Stimulated activated CD4-positive, alpha-beta T cell treated with anti-CD3 and anti-CD28 coated beads, TNF-alpha, amount 100 ng/mL, for 24 hours (primary cell): ENCODE measurements at places on chromosomes 16 and 17.

DNA sequence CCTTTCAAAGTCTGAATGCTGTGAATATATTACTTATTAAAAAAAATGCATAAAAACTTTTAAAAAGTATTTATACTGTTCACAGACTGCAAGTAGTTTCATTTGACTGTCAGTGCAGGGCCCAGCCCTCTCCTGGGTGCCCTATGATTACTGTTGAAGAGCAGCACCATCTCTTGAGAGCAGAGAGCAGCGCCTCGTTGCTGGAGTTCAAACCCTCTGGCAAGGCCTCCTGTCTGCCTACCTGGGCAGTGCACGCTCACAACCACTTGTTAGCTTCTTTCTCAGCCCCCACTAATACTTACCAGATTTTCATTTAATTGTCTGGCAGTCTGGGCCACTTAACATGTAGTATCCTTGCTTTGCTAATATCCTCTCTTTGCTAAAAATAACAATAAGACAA, 233.4 kb downstream of the PHKB start:
- no peak for DNase-seq

GRCh38 chr16:28607116-28607623, 2.7 kb downstream of the SULT1A1 start:
- no peak for DNase-seq

GRCh38 chr17:9206741-9207332, 185.5 kb downstream of the NTN1 start:
- DNase-seq, result no peak

DNA sequence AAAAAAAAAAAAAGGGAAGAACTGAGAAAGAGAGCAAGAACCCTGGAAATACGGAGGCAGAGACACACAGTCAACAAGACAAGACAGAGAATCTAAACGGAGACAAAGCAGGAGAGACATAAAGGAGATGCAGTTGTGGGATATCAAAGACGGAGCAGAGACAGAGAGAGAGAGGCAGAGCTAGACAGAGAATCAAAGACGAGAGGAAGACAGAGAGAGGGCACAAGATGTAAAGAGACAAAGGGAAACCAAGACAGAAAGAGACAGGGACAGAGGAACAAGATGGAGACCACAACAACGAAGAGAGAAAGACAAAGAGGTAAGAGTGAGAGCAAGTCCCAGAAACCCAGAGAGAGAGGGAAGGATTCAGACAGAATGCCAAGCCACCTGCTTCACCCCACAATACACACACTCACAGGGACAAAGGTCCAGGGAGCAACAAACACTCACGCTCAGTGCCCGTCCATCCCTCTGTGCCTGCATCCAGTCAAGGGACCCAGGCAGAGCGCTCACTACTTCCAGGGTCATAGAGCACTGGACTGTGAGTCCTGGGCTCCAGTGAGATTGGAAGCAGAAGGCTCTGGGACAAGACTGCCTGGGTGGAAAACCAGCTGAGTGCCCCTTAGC, 88.9 kb downstream of the C16orf78 start:
- no peak for DNase-seq

- no peak for DNase-seq
Measured at GRCh38 chr16:84246679-84247077, 6.9 kb upstream of the KCNG4 start.

DNA sequence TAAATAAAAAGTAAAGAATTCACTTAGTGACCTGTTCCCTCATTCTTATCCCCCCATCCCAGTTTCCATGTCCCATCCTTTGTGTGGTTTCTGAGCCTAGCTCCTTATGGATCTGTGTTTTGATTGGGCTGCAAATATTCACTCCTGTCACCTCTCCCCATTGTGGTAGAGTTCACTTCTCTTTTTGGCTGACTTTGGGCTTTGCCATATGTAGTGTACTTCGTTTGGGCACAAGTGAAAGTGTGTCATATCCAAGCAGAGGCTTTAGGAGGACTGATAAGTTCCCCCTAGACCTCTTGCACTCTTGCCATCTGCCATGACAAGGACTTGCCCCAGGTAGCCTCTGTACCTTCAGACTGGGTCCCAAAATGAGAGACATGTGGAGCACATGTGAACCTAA, 13.0 kb upstream of the DHRS7B start:
- DNase-seq, result no peak

DNA sequence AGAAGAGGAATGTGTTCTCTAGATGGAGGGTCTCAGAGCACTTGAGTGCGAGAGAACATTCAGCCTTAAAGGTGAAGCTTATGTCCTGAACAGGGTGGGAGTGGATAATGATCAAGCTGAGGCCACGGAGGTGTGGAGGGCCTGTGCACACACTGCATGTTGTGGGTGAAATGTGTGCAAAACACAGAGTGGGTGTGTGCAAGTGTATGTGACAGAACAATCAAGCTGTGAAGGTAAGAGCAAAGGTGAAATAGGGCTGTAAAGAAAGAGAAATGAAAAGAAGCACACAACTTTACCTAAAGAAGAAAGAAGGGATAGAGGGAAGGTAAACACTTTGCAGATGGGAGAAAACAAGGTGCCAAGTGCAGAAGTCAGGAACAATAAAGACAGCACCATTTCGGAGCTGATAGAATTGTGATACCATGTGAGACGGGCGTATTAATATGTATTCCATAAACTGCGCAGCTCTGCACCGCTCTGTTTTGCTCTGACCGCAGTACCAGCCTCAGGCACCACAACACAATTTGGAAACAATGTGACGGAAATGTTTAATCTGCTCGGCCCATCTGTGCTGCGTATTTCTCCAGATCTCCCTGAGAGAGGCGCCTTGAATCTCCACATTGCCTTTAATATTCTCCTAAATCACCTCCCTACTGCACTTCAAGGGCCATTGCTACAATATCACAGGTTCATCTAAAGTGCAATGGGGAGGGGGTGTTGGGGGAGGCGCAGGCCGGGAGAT, 40.6 kb downstream of the SNX11 start:
- DNase-seq, result no peak
